Stimulated activated CD4-positive, alpha-beta T cell treated with anti-CD3 and anti-CD28 coated beads, Interleukin-12 subunit alpha, Interleukin-12 subunit beta, amount 100 ng/mL, for 4 hours (primary cell): ENCODE measurements at places on chromosomes 7 and 10.

DNA sequence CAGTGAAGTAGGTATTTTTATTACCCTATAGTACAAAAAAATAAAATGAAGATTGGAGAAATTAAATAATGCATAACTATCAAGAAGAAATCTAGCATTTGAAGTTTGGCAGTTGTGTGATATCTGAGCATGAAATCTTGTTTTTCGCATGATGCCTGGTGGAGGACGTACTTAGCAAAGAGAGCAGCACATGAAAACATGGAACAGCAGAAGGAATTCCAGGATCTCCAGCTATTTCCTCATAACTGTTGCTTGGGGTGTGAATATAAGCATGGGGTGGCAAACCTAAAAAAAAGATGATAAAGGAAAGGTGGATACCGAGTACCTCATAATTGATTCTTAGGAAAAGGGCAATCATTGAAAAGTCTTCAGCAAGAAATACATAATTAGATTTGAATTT is 174.3 kb upstream of the FAM3C start:
- DNase-seq = no peak

- DNase-seq = no peak
These were observed 18.8 kb downstream of the ADGRA1 start for GRCh38 chr10:133106516-133106915.

GRCh38 chr10:86071145-86071544 is 295.4 kb downstream of the GRID1 start:
- no peak for DNase-seq

GRCh38 chr7:151744656-151745638 is 132.0 kb downstream of the PRKAG2 start:
- DNase-seq = no peak

- no peak for DNase-seq
These were observed 74.4 kb downstream of the METTL2B start for GRCh38 chr7:128550920-128551319.

- no peak for DNase-seq
These were observed 57.3 kb upstream of the DPYSL4 start for GRCh38 chr10:132129431-132129830.

DNA sequence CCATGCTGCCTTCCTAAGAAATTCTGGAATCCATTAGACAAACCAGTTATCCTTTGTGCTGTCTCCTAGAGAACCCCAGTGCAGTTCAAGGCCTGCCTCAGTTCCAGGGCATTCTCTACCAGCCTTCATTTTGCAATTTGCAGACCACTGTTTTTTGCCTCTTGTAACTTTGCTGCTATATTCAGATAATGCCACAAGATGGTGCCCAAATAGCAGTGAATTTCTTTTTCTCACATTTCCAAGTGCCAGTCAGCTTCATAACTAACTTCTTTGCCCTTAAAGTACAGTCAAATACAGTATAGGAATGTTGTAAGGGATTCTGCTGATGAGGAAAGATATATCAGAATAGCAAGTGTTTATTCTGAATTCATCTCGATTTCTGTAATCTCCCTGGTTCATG is 25.2 kb downstream of the LOXL4 start:
- no peak for DNase-seq

DNA sequence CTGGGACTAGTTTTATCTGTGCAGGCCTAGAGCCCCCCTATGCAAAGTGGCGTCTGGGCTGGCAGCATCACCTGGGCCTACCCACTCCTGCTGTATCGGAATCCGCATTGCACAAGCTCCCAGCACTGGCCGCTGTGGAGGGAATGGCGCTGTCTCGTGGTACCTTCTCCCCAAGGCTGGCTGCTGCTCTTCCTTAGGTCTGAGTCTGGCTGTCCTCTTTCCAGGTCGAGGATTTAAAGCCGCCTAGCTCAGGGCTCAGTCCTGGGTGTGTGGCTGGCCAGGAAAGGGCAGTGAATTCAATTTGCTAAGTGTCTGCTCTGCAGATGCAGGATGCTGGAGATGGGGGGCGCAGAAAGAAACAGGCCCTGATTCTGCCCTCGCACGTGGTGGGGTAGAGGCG is 44.7 kb downstream of the MGMT start:
- DNase-seq = no peak

DNA sequence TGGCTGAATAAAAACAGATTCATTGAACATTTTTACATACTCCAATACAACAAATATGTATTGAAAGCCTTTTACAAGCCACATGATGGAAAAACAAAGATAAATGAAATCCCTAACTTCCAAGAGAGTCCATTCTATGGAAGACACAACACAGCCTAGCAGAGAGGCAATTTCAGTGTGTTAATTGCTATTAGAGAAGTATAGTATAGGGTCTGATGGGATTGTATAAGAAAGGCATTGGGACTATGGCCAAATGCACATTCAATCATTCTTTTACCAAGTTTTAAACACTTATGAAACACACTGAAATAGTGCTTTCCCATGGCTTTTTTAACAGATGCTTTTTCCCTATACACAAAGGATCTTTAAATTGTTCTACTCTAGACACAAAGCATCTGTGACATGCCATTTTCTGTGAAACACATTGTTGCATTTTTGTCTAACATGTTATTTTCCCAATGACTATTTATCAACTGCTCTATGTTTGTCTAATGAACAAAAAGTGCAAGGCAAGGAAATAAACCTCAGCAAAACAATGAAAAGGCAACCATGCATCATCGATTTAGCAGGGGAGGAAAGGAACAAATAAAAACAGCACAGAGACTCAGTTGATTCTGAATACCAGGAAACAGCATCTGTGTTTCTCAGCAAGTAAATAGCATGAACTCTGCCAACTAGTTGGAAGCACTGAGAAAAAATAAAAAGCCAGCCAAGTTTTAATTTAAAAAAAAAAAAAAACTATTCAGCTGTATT is 42.4 kb upstream of the PHYHIPL start:
- no peak for DNase-seq

- no peak for DNase-seq
These were observed 59.0 kb downstream of the CCDC6 start for GRCh38 chr10:59847326-59847725.
